ENCODE measurements at places on chromosomes 3 and 15.

- DNase-seq, result no peak
Observed at GRCh38 chr3:45212095-45212468, 14.0 kb downstream of the TMEM158 start.

DNA sequence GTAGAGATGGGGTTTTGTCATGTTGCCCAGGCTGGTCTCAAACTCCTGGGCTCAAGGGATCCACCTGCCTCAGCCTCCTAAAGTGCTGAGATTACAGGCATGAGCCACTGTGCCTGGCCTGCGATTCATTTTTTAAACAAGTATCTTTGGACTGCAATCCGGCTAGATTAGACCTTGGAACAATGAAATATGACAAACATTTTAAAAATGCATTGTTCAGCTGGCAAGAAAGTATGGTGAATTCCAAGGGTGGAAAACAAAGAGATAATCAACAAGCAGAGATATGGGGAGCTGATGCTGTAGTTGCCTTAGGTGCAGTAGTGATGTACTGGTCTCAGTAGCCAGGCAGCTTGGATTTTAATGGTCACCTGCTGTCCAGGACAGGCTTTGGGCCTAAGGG is 95.8 kb upstream of the GOLGA8J start:
- DNase-seq, result no peak

GRCh38 chr3:159813822-159814531 is 174.7 kb upstream of the IL12A start:
- DNase-seq, result peak; percentile 56

DNA sequence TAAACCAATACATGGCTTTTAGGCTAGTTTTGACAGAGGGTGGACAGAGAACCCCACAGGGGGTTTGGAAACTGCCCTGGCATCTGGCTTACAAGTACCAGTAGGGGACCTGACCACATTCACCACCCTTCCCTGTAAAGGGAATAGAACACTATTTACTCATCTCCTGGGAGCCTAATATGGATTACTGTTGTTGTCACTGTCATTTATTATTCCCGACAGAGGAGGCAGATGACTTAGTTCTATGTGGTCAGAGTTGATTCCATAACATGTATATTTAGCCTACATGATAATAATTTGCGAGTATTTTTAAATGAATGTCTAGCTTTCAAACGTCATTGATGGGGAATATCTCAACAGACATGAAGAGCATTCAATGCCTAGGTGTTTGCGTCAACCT is 15.9 kb downstream of the ZBTB38 start:
- DNase-seq, result no peak

GRCh38 chr3:194993896-194994295 is 277.1 kb downstream of the XXYLT1 start:
- no peak for DNase-seq

DNA sequence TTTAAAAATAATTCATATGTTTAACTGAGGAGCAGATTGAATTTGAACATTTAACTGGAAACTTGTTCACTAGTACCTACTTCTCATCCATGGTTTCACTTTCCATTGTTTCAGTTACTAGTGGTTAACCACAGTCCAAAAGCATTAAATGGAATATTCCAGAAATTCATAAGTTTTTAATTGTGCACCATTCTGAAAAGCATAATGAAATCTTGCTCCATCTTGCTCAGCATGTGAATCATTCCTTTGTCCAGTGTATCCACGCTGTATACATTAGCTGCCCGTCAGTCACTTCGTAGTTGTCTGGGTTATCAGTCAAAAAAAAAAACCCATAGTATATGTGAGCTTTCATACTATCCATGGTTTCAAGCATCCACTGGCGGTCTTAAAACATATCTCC is 217.6 kb downstream of the TPRG1 start:
- no peak for DNase-seq

GRCh38 chr3:79414806-79415205 is 353.0 kb downstream of the ROBO1 start:
- no peak for DNase-seq

GRCh38 chr3:128942161-128942952 is 51.5 kb downstream of the CFAP92 start:
- DNase-seq, result no peak

GRCh38 chr3:195921334-195921791 is 13.0 kb upstream of the TNK2 start:
- no peak for DNase-seq
